ENCODE measurements at places on chromosomes 7 and 10.

DNA sequence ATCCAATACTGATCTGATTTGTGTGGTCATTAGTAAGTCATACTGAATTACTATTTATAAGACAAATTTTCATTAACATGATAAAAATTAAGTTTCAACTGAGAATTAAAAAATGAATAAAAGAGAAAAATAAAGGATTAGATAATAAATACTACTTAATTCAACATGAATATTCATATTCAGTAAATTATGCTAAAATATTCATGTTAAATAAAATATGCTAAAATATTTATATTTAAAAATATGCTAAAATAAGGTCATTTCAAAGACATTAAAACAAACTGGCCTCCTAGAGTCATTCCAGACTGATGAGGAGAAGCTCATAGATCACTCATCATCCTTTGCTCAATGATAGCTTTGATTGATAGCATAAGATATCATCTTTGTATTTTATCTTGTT, 16.7 kb upstream of the TMEM106B start:
- no peak for DNase-seq

GRCh38 chr7:139992353-139993044, 70.3 kb downstream of the PARP12 start:
- no peak for DNase-seq

DNA sequence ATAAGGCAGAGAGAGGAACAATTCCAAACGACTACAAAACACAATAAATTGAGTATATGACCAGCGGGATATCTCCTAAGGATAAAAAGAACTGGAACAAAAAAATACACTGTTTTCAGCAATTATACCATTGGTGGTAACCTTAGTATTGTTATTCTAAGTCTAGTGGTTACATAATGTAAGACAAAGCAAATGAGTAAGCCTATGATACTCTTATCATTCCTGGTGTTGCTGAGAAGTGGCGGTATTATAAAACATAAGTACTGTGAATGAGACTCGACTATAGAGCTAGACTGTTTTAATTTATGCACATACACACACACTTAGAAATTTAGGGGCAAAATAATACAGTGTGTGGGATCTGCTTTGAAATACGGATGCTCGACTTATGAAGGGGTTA, 107.7 kb downstream of the NRBF2 start:
- DNase-seq = no peak

DNA sequence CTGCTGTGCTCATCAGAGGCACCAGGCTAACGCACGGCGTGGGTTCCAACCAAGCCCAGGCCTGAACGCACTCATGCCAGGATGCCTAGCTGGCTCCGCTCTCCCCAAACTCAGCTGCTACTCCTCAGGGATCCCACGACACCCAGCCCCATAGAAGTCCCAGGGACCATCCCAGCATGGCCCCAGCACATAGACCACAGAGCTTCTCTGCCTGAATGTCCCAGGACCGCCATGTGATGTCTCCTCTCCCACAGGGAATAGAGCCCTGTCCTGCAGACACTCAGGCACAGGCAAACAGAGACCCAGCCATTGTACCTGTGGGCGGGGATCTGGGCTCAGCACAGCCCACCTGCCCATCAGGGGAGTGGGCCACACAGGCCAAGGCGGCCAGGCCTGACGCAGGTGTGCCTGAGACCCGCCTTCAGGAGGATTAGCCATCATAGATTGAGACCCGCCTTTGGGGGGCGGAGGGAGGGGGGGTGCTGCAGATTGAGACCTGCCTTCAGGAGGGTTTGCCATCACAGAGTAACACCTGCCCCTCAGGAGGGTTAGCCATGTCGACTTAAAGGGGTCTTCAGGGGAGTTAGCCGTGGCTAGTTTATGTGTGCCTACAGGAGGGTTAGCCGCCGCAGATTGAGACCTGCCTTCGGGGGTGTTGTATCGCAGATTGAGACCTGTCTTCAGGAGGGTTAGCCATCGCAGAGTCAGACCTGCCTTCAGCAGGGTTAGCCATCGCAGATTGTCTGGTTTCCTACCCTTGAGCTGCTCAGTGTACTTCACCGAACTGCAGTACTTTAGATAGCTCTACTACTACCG, 29.0 kb downstream of the RASGEF1A start:
- DNase-seq = no peak

- no peak for DNase-seq
Observed at GRCh38 chr7:71521506-71521905, 389.6 kb downstream of the GALNT17 start.

GRCh38 chr7:137944168-137944567, 57.7 kb downstream of the CREB3L2 start:
- no peak for DNase-seq

- DNase-seq = no peak
Observed at GRCh38 chr10:51326174-51326573, 251.9 kb downstream of the PRKG1 start.

GRCh38 chr10:69382382-69383117, 34.2 kb downstream of the TACR2 start:
- DNase-seq = no peak

GRCh38 chr10:49594594-49594993, 15.5 kb upstream of the SLC18A3 start:
- no peak for DNase-seq

DNA sequence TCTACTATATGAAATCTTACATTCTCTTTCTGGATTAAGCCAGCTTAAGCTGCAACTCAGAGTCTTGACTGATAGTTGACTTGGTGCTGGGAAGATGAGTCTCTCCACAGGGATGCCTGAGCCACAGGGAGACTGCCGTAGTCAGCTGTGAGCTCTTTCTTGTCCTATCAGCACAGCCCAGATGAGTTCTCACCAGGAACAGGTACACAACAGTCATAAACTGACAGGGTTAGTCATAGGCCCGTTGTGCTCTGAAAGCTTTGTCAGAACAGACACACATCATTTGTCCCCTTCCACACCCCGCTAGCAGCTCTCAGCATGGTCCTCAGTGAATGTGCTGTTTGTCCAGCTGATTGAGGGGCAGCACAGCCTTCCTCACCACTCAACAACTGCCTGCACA, 221.6 kb downstream of the RPS24 start:
- DNase-seq = no peak

DNA sequence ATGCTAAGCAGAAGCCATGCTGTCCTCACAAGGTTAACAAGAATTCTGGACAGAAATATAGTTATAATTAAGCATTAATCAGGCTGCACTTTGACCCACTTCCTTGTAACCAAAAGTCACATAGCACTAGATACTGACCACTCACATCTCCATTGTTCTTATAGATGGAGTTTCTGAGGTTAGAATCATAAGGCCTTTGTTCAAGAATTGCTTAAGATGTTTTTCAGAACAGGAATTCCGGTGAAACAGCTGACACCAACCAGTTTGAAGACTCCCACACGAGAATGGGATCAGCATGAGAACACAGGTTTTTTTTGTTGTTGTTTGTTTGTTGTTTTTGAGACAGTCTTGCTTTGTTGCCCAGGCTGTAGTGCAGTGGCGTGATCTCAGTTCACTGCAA, 488.3 kb upstream of the NRP1 start:
- no peak for DNase-seq

GRCh38 chr10:103842605-103843004, 12.8 kb downstream of the SH3PXD2A start:
- no peak for DNase-seq

DNA sequence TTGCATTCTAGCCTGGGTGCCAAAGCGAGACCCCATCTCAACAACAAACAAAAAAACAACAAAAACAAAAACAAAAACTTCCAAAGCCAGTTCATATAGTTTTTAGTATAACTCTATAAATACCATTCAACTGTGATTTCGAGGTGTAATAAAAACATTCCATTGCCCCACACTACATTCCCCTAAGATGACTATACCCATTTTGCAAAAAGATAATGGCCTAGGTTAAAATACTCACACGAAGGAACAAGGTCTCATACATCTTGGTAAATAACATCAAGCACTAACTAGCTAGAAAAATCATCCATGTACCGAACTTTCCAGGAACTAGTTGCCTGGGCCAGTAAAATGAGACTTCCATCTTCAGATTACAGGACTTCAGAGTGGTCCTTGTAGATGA, 55.4 kb downstream of the GLI3 start:
- no peak for DNase-seq

DNA sequence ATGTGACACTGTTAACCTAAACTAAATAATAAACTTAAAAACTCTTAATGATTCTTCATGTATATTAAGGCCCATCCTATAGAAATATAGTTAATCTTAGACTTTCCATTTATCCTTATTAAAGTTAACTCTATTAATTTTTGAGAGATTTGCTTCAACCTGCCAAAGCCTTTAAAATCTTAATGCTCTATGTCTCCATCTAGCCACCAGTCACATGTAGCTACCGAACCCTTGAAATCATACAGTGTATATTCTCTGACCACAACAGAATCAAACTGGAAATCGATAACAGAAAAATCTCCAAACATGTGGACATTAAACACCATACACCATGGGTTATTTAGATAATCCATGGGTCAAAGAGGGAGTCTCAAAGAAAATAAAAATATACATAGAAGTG, 51.9 kb downstream of the ASZ1 start:
- DNase-seq = no peak

DNA sequence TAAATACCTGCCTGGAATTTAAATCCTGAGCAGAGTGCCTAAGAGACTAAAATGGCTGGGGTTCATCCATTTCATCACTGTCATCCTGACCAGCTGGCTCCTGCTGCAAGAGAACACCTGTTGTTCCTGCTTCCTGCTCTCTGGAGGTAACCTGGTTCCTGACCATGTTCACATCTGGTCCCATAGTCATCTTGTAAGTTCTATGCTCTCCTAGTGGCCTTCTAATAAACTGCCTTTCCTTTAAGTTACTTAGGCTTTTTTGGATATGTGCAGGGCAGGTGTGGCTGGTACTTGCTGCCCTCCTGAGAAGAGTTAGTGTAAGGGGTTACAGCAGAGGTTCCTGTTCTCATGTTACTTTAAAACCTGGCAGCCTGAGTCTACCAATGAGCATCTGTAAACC, 80.0 kb downstream of the NRCAM start:
- no peak for DNase-seq

DNA sequence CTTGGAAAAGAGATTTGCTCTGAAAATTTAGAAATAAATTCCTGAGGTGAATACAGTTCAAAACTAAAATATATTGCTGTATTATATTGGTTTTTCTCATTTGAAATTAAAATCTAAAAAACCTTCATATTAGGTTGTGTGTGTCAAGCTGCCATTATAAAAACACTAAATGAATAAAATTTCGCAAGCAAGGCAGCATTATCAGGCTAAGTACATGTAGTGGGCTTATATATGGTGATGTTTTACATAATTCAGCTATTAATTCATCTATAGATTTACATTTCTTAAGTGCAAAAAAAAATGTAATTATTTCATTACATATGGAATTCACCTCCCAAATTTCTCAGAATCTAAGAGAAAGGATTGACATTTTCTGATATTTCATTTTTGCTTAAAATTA, 5.3 kb downstream of the MEOX2 start:
- DNase-seq = no peak

DNA sequence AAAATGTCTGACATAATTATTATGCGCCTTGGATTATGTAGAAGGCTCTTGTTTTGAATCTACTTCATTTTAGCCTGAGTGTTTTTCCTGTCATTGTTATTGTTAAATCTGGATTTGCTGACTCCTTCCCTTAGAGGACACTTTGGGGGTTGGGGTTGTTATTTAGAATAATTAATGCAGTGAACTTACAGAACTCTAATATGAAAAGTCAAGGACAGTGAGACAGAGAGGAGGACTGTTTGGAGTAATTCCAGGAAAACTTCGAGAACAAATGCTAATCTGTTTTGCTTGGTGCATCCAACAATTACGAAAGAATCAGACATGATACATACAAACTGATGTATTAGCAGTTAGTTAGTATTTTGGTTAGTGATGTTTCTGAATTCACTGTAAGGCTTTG, 146.1 kb downstream of the ABCA13 start:
- DNase-seq = no peak

DNA sequence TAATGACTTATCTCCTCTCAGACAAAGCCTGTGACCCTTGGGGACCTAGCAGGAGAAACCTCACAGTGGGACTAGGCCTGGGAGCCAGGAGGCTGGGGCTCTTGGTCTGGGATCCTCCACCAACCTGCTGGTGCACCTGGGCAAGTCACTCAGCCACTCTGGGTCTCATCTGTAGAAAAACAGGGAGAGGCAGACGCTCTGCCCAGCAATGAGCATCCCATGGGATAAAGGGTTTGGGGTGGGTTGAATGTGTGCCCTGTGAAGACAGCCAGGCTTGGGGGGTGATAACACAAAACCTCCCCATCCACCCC, 81.6 kb downstream of the ZMIZ1 start:
- no peak for DNase-seq

DNA sequence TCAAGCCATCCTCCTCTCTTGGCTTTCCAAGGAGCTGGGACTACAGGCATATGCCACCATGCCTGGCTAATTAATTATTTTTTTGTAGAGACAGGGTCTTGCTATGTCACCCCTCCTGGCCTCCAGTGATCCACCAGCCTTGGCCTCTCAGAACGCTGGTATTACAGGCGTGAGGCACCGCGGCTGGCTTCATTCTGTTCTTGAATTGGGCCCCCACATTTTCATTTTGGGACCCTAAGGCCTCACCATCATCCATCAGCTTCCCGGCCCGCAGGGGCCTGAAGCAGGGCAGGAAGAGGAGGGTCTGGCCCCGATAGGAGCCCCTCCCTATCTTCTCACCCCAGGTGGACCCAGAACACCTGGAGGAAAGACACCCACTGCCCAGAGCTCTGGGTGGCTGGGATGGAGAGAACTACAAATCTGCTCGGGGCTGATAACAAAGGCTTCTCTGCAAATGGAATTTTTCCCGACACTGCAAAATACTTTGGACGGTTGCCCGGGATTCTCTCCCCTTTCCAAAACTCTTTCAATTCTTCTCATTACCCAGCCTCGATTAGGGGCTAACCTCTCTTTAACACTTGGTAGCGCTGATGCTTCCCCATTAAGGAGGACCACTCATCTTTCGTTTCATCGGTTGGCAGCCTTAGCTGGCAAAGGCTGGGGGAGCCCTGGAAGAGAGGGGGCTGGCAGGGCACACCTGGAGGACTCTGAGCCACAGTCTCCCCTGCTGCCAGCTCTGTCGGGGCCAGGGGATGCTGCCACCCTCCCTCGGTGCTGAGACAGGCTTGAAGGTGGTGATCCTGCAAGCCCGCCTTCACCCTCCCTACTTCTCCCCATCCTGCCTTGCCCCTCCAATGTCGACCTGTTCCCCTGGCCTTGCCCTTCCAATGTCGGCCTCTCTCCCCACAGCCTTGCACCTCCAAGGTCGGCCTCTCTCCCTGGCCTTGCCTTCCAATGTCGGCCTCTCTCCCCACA, 81.0 kb upstream of the GNA12 start:
- DNase-seq = no peak

GRCh38 chr7:101590663-101591435, 38.2 kb downstream of the MYL10 start:
- no peak for DNase-seq

DNA sequence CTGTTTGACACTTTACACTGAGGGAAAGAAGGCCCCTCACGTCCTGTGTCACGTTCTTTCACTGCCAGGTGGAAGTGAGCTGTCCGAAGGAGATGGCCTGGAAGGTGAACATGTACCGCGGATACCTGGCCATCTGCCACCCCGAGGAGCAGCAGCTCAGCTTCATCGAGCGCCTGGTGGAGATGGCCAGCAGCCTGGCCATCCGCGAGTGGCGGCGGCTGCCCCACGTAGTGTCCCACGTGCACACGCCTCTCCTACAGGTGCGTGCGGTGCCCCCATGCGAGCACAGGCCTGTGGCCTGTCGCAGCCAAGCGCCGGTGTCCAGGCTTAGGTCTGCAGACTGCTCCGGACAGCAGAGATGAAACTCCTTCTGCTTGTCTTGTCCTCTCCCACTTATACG, 103.4 kb downstream of the TRRAP start:
- no peak for DNase-seq
